A172 (cell line): ENCODE measurements at places on chromosomes 4 and X. TPM values are rescaled to one million over a fixed set of nuclear protein-coding genes. Genes with fewer than 3 reads are reported as not detected.

CENPVL2 gene
- not detected in 2 replicates for total RNA-seq

STPG2 gene
- 0.19 TPM in 1 of 2 replicates, not detected in the other for total RNA-seq

INTU gene
- 2.9 and 3.3 TPM in 2 replicates for total RNA-seq

TLR2 gene
- not detected in 2 replicates for total RNA-seq

PRKX gene
- 12.6 and 29.1 TPM in 2 replicates for total RNA-seq

AVPR2 gene
- 2.0 and 2.6 TPM in 2 replicates for total RNA-seq

GPR78 gene
- 0.12 and 0.59 TPM in 2 replicates for total RNA-seq

CLDN22 gene
- total RNA-seq: not detected in 2 replicates

UNC5C gene
- total RNA-seq: 17.4 and 20.0 TPM in 2 replicates

ZBTB33 gene
- 11.2 and 12.7 TPM in 2 replicates for total RNA-seq

PCYT1B gene
- not detected in 2 replicates for total RNA-seq

SLC10A4 gene
- total RNA-seq: not detected in 2 replicates

MAGEC3 gene
- not detected in 2 replicates for total RNA-seq

NR0B1 gene
- total RNA-seq: not detected in 2 replicates

POLN gene
- total RNA-seq: 0.24 and 0.62 TPM in 2 replicates

UGT2B10 gene
- not detected in 2 replicates for total RNA-seq

ZNF157 gene
- total RNA-seq: not detected in 2 replicates

TAF7L gene
- total RNA-seq: not detected in 2 replicates

TMPRSS11E gene
- total RNA-seq: not detected in 2 replicates

MAGEA2 gene
- 0.12 TPM in 1 of 2 replicates, not detected in the other for total RNA-seq

ARHGEF6 gene
- 5.0 and 5.2 TPM in 2 replicates for total RNA-seq

PASD1 gene
- not detected in 2 replicates for total RNA-seq

MSX1 gene
- total RNA-seq: 6.0 and 9.9 TPM in 2 replicates

SSX4B gene
- total RNA-seq: not detected in 2 replicates
